Cortex of kidney (tissue), 1 donor: ENCODE measurements at places on chromosomes 1 and 21.

DNA sequence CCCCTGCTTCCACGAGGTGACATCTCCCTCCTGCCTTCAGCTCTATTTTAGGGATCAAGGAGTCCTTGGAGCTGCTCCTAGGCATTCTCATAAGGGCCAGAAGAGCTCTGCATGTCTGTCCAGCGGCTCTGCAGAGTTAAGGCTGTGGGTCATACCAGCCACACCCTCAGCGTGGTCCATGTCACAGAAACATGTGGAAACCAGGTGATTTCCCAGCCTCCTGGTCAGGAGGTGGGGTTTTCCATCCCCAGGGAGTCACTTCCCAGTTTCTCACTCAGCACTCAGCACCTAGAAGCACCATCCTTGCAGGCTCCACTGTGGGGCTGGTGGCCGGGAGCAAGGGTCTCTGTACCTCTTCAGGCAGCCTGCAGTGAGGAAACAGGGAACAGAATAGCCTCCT is 1.4 kb upstream of the TNFRSF1B start:
- no peak for DNase-seq

GRCh38 chr1:85576266-85576641 is 4.3 kb upstream of the CCN1 start:
- no peak for DNase-seq

DNA sequence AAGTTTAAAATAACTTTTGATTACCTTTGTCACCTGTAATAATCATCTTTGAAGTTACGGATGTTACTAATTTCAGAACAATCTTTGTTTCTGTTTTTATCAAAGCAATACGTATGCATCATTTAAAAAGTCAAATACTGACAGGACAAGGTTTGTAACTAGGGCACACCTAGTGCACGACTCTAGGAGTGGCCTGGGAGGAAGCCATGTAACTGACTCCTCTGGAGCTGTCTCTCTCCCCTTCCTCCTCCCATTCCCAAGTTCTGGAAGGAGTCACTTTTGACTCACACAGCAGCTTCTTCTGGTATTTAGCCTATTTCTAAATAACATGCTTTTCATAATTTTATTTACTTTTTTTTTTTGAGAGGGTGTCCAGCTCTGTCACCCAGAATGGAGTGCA is 11.8 kb upstream of the RAP1GAP start:
- no peak for DNase-seq

DNA sequence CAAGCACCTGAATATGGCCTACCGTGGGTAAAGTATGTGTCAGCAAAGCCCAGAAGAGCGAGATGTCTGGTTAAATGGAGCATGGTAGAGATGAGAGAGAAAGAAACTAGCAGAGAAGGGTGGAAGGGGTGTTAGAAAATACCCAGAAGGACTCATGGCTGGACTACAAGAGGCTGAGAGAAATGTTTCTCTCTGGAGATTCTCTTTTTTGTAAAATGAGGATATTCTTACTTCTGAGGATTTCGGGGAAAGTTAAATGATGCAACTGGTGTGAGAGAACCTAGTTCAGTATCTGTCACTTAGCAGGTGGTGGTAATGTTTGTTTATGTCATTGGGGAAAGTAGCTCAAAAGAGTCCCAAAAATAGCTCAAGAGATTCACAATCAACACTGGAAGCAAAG is 7.2 kb upstream of the EPS15 start:
- DNase-seq: no peak

DNA sequence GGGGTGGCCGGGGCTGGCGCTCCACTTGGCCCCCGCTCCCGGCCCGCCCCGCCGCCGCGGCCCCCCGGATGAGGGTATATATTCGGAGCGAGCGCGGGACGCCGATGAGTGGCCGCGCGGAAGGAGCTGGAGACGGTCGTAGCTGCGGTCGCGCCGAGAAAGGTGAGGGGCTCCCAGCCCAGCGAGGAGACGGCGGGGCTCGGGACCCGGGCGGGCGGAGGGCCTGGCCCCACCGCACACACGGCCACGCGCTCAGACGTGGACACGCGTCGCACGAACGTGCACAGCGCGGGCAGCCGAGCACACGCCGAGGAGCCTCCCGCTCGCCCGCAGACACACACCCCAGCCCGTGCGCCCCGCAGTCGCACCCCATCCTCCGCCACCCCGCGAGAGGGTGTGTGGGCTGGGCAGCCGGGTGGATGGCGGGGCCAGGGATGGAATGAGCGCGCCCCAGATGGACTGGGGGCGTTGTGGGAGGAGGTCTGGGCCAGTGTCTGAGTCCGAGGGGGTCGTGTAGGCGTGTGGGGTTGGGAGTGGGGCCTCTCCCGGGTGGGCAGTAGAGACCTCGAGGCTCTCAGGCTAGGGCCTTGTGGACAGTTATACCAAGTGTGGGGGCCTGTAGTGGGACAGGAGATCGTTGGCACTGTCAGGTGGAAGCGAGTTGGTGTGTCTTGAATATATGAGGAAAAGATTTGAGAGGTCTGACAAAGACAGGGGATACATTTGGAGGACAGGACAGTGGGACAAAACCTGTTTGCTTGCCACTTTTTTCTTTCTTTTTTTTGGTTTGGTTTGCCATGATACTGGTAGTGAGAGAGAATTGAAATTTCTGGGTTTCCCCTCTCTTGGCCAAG is at the start of gene UAP1:
Gene UAP1, plus strand, starts transcription at position 107 of the 854 bp plus-strand sequence. CDS start 4,347 bp downstream, outside the sequence.
- no peak for DNase-seq

GRCh38 chr1:162956922-162957321 is 95.9 kb upstream of the CCDC190 start:
- DNase-seq: no peak

DNA sequence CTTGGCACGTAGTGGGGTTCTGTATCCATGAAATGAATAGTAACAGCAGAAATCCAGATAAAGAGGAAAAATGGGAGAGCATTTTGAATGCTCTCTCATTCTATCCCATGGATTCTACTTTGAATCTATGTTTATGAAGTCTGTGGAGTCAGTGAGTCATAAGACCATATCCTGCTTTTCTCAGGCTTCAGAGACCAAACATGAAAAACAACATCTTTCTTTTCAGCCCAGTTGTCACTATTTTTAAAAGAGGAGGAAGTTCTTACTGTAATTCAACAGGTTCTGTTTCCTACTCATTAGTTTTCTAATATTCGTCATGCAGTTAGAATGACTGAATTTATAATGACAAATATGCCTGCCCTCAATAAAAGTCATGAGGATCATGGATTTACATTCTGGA is 39.4 kb upstream of the CD55 start:
- DNase-seq: no peak

GRCh38 chr1:199710974-199711373 is 316.5 kb upstream of the NR5A2 start:
- DNase-seq: no peak

DNA sequence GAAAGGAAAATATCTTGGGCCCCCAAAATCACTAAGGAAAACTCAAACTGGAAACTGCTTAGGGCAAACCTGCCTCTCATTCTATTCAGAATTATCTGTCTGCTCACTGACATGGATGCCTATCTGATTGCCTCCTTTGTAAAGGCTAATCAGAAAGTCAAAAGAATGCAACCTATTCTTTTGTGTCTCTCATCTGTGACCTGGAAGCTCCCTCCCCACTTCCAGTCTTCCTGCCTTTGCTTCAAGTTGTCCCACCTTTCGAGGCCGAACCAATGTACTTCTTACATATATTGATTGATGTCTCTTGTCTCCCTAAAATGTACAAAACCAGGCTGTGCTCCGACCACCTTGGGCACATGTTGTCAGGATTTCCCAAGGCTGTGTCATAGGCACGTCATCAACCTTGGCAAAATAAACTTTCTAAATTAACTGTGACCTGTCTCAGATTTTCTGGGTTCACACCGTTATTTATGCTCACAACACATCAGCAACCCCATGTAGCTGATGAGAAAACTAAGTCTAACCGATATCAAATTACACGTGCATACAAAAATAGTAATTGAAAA is 302.3 kb upstream of the NRIP1 start:
- DNase-seq: no peak

GRCh38 chr1:180540697-180541594 is 17.8 kb upstream of the OVAAL start:
- no peak for DNase-seq

GRCh38 chr1:44423591-44424537 is 18.8 kb downstream of the RNF220 start:
- DNase-seq: no peak

DNA sequence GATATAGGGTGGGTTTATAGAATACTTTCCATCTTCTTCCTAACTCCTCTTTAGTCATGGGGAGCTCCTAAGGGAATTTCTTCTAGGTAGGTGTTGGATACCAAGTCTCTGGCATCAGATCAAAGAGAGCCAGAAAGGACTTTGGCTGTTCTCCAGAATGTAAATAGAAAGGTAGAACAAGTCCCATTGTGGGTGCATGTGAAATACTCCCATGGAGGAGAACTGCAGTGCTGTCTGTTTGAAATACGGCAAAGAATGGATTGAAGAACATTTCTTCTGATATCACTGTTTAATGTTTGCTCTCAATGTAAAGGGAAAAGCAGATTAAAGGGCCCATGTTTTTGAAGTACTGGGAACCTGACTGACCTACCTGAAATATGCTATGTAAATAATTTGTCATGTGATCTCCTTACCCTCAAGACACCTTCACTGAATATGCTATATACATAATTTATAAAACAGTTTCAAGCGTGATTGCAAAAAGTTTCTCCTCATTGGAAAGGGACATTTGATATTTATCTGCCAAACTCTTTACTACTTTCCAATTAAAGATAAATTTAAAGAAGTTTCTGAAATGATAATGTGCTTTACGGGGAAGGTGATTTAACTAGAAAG is 65.9 kb downstream of the LAMC1 start:
- DNase-seq: no peak

DNA sequence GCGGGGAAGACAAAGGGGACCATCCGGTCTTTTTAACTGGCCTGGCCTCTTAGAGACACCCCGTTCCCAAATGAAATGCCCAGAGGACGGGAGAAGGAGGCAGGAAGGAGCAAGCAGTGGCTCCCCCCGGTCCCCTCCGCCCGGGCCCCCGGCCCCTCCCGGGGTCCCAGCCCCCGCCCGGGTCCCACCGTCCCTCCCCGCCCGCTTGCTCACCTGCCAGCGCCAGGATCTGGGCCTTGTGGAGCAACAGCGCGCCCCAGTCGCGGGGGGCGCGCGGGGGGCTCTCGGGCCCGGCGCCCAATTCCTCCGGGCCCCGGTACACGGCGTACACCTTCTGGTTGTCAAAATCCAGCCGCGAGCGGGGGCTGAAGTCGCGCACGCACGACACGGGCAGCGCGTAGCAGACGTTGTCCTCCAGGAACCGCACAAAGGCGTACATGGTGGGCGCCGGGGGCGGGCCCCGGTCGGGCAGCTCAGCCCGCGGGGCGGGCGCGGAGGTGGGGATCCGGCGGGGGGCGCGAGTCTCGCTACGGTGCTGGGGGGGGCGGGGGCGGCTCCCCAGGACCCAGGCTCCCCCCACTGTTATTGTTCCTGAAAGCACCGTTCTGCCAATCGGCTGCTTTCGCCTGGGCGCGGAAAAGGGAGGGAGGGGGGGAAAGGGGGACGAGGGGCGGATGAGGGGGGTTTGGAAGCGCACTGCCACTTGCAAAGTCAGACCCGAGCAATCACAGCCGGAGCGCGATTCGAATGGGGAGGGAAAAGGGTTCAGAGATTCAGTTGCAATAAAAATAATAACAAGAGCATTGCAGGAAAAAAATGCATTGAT is at the start of gene BEND5:
Gene BEND5, minus strand, starts transcription at position 499 of the 826 bp plus-strand sequence. Its CDS starts 60 bp downstream, at position 439.
- DNase-seq: no peak

GRCh38 chr1:166307261-166308188 is 140.7 kb upstream of the FAM78B start:
- DNase-seq: no peak

- no peak for DNase-seq
Measured at GRCh38 chr1:8025061-8025670, 943 bp downstream of the ERRFI1 start.

- no peak for DNase-seq
Measured at GRCh38 chr1:35507947-35508346, 49.3 kb downstream of the KIAA0319L start.
